ENCODE measurements at places on chromosomes 16 and 17.
A peak's percentile ranks its signal among the peaks of the same experiment; 100 is the strongest.

- DNase-seq: no peak
Measured at GRCh38 chr16:15601212-15601879, 41.6 kb downstream of the MARF1 start.

- DNase-seq: no peak
Measured at GRCh38 chr16:8914098-8914497, 31.9 kb downstream of the LITAFD start.

- no peak for DNase-seq
Measured at GRCh38 chr16:51577621-51578303, 426.7 kb upstream of the SALL1 start.

- DNase-seq: no peak
Measured at GRCh38 chr16:85153046-85153445, 40.8 kb upstream of the CIBAR2 start.

- DNase-seq: no peak
Measured at GRCh38 chr17:68207651-68208253, 40.1 kb upstream of the AMZ2 start.

GRCh38 chr16:2160915-2161551 lies 5.5 kb downstream of the TRAF7 start:
- DNase-seq: no peak

DNA sequence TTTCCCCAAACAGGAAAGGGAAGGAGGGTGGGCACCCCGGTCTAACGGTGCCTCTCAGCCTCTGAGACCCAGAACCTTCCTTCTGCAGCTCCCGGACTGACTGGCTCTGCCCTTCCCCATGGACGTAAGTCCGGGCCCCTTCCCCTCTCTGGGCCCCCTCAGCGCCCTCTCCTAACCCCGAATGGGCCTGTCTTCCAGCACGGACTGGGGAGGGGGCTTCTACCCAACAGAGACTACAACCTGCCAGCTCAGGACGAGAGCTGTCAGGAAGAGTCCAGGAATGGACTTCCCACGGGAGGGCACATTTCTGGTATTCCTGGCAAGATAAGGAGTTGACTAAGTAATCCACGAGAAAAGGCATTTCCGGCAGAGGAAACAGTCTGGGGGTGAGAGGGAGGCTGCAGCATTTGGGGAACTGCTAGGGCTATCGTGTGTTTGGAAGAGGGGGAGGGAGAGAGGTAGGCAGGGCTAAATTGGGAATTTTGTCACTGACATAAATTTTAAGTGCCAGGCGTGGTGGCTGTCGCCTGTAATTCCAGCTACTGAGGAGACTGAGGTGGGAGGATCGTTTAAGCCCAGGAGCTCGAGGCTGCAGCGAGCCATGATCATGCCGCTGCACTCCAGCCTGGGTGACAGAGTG lies 12.1 kb upstream of the ALDOA start:
- no peak for DNase-seq

GRCh38 chr17:65514541-65514940 lies 46.9 kb downstream of the AXIN2 start:
- no peak for DNase-seq

DNA sequence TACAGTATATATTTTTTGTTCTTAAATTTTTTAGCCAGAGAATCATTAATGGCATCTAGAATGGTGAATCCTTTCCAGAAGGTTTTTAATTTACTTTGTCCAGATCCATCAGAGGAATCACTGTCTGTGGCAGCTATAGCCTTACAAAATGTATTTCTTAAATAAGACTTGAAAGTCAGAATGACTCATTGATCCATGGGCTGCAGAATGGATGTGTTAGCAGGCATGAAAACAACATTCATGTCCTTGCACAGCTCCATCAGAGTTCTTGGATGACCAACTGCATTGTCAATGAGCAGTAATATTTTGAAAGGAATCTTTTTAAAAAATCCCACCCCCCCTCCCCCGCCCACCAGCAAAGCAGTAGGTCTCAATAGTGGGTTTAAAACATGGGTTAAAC lies 51.4 kb downstream of the CACNG1 start:
- DNase-seq: no peak

- DNase-seq: peak; percentile 77
Measured at GRCh38 chr16:50702725-50703124, 9.3 kb downstream of the NOD2 start.
